ENCODE measurements at places on chromosomes 6 and 20. TPM values are rescaled to one million over a fixed set of nuclear protein-coding genes. Genes with fewer than 3 reads are reported as not detected.

GRCh38 chr6:95572098-95572497 is 5.2 kb upstream of the MANEA start:
- no peaks in the 10 kb centered on the region for H3K36me3 ChIP-seq
- no peak overlapping the region for H3K4me3 ChIP-seq
- peaks cover 28% of the 10 kb centered on the region for H3K4me1 ChIP-seq
- H3K27ac ChIP-seq = no peak overlapping the region

Gene DCDC2
- total RNA-seq = not detected

- H3K4me3 ChIP-seq = no peak overlapping the region
- no peak for DNase-seq
- H3K27ac ChIP-seq = no peak overlapping the region
- no peaks in the 10 kb centered on the region for H3K4me1 ChIP-seq
- H3K27me3 ChIP-seq = no peaks in the 10 kb centered on the region
Measured at GRCh38 chr6:6952484-6952883, 155.3 kb upstream of the RREB1 start.

Gene PDE7B
- total RNA-seq = 0.05 TPM

DNA sequence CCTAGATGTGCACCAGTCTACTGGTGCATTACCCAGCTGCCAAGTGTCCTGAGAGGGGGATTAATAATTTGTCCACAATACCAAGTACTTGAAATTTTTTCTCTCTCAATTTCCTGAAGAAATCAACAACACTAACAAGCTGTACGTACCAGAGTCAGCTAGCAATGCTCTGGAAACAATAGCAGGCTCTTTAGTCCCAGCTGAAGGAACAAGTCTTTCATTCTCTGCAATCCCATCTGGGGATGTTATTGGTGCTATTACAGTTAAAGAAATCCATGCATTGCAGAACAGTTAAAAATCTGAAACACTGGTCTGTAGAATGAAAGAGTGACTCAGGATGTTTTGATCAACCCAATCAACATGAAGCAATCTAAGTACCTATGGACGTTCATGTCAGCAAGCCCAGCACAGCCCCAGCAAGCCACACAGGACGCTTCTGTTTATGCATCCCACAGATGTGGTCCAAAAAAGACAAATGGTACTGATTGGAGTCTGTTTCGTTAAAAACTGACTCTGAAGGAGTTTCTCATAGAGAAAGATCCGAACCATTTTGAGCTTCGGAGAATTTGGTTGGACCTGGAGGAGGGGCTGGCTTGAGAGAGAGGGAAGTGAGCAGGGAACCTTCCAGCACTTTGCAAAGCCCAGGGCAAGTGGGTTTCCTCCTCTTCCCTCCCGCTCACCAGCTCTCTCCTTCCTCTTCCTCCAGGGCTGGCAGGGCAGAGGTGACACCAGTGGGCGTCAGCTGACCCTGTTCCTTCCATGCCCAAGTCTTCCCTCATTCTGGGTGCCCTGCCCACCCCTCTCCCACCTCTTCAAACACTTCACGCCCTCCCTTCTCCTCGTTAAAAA is 11.9 kb downstream of the PRR18 start:
- no peak overlapping the region for H3K4me3 ChIP-seq
- no peak for DNase-seq
- H3K27me3 ChIP-seq = peaks cover 25% of the 10 kb centered on the region
- H3K27ac ChIP-seq = no peak overlapping the region

Gene PLCB1
- 4.0 TPM for total RNA-seq

- no peaks in the 10 kb centered on the region for H3K4me1 ChIP-seq
- peaks cover 12% of the 10 kb centered on the region for H3K27me3 ChIP-seq
- H3K4me3 ChIP-seq = no peak overlapping the region
Measured at GRCh38 chr6:17415321-17415720, 21.9 kb downstream of the CAP2 start.

Gene SLC13A3
- total RNA-seq = not detected

GRCh38 chr6:38483526-38483925 is 156.2 kb downstream of the BTBD9 start:
- H3K36me3 ChIP-seq = no peaks in the 10 kb centered on the region
- no peak for DNase-seq
- H3K4me3 ChIP-seq = no peak overlapping the region

DNA sequence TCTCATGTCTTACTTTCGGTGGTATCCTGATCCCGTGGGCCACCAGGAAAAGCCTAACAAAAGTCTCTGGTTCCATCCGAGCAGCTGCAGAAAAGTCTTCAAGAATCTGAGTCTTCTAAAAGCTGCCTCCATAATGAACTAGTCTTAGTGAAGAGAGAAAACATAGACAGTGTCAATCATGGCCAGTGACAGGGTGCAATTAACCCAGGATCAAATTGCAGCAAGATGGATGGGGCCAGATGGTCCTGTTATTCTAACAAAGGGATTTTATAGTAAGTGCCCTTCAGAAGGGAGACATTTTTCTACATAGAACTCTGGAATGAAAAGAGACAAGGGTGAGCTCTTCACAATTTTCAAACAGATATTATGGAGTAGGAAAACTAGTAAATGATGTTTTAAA is 281.6 kb upstream of the ZFP64 start:
- H3K4me1 ChIP-seq = no peaks in the 10 kb centered on the region
- H3K27ac ChIP-seq = no peak overlapping the region
- DNase-seq = no peak
- H3K36me3 ChIP-seq = no peaks in the 10 kb centered on the region
- no peak overlapping the region for H3K4me3 ChIP-seq

Gene HLA-DOA
- 0.53 TPM for total RNA-seq

DNA sequence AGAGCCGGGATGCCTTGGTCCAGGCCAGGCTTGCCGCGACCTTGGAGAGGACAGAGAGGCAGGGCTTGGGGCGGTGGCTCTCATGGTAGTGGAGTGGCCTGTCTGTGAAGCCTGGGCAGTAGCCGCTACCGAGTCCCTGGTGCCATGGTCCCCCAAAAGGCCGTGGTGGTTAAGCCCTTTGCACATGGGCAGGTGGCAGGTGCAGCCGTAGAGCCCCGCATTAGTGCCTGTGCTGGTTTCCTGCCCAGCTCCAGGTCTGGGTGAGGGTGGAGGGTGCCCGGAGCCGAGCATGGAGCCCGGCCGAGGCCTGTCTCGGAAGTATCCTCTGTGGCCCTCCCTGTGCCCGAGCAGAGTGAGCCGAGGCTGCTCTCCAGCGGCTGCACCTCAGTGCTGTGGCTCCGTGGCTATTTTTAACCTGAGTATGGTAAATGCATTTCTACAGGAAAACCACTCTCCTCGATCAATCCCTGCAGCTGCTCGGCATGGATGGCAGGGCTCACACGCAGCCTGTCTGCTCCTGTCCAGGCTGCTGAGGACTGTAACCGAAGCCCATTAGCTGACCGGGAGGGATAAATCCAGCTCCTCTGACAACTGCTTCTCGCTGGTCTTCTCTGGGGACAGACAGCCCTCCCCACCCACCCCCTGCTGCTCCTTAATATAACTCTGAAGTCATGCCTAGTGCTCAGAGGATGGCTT is 36.3 kb upstream of the GATA5 start:
- H3K27me3 ChIP-seq = peaks cover 24% of the 10 kb centered on the region
- H3K27ac ChIP-seq = no peak overlapping the region
- no peak for DNase-seq
- H3K36me3 ChIP-seq = no peaks in the 10 kb centered on the region

GRCh38 chr6:134936476-134936875 is 13.4 kb downstream of the ALDH8A1 start:
- DNase-seq = no peak
- H3K36me3 ChIP-seq = no peaks in the 10 kb centered on the region
- H3K27ac ChIP-seq = no peak overlapping the region
- no peaks in the 10 kb centered on the region for H3K27me3 ChIP-seq

DNA sequence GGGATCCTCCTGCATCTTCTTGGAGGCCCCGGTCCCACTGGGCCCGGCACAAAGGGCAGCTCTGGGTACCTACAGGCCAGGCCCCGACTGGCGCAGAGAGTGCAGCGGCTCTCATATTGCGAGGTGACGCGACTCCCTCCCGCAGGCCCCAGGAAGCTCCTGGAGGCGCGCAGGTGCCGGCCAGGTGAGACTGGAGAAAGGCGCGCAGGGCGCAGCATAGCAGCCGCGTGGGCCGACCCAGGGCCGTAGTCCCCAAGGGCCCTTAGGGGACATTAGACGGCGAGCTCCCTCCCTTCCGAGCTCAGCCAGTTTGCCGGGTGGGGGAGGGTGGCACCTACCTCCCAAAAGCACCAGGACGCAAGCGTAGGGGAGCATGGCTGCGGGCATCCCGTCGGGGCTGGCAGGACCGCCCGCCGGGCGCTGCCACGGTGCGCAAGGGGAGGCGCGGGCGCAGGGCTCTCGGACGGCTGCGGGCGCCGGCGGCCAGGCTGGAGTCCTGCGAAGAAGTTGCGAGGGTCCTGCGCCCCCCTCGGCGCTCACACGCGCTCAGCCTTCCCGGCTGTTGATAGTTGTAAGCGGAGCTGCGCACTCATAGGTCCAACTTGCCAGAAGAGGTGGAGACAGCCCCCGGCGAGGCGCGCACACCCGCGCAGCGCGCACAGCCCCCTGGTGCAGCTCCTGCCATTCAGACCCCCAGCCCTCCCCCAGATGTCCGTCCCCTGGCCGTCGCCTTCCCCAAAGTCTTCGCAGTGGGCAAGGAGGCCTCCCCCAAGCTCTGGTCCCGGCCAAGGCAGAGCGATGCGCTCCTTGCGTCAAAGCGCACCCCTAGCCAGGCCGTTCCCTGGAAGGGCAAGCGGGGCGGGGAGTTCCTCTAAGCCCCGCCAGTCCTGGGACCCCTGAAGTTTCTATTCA is 622 bp downstream of the APCDD1L start:
- H3K27ac ChIP-seq = no peak overlapping the region
- no peaks in the 10 kb centered on the region for H3K36me3 ChIP-seq
- DNase-seq = no peak
- no peak overlapping the region for H3K4me3 ChIP-seq
- H3K27me3 ChIP-seq = peaks cover 23% of the 10 kb centered on the region

GRCh38 chr6:119348748-119349360 is 707 bp downstream of the MAN1A1 start:
- peak; percentile 38 for DNase-seq
- peaks cover 4% of the 10 kb centered on the region for H3K36me3 ChIP-seq
- H3K27ac ChIP-seq = peak overlapping the region; percentile 93
- peaks cover 49% of the 10 kb centered on the region for H3K4me1 ChIP-seq

DNA sequence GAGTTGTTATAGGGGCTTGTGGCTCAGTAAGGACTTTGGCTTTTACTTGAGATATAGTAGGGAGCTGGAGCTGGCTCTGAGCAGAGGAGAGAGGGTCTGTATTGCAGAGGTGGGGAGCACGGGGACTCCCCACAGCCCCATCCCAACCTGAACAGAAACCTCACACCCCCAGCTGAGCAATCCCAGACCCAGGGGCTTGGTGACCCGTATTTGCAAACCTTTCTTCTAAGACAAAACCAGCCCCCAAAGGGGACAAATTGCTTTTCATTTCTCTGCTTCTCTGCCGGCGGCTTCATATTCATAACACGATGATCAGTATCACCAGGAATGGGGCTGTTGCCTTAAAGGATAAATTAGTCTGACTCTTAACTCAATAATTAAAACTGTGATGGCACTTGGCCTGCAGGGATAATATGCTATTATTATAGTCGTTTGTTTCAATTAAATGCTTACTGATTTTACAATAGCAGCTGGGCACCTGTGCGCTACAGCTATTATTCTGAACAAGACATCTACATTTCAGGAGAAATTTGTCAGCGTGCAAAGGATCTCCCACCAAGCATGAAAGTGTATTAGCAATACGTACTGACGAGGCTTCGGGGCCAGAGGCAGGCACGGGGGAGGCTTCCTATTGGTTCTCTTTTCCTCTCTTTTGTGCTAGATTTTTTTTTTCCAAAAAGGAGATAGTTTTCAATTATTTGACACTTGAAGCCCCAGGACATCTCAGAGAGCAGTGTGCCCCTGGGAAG is 118.1 kb downstream of the TOX2 start:
- H3K27ac ChIP-seq = no peak overlapping the region
- H3K4me3 ChIP-seq = no peak overlapping the region
- peaks cover 35% of the 10 kb centered on the region for H3K4me1 ChIP-seq
- no peak for DNase-seq
- H3K27me3 ChIP-seq = peaks cover 14% of the 10 kb centered on the region

DNA sequence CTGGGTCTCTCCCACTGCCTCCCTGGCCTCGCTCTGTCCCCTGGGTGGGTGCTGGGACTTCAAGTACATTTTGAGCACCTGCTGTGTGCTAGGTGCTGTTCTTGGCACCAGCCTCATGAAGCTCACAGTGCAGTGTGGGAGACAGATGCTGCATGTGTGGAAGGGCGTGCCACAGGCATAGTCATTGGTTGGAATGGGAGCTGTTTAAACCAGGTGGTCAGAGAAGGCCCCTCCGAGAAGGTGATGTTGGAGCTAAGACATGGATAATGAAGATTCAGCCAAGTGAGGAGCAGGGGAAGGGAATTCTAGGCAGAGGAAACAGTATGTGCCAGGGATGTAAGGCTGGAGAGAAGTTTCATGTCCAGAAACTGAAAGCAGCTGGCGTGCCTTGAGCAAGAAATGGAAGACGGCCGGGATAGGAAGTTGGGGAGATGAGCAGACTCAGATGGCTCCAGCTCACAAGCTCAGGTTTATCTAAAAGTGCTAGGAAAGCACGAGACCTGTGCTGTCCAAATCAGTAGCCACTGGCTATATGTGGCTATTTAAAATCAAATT is 9.9 kb downstream of the LPIN3 start:
- H3K4me3 ChIP-seq = no peak overlapping the region
- H3K36me3 ChIP-seq = no peaks in the 10 kb centered on the region
- no peaks in the 10 kb centered on the region for H3K4me1 ChIP-seq
- no peak overlapping the region for H3K27ac ChIP-seq

DNA sequence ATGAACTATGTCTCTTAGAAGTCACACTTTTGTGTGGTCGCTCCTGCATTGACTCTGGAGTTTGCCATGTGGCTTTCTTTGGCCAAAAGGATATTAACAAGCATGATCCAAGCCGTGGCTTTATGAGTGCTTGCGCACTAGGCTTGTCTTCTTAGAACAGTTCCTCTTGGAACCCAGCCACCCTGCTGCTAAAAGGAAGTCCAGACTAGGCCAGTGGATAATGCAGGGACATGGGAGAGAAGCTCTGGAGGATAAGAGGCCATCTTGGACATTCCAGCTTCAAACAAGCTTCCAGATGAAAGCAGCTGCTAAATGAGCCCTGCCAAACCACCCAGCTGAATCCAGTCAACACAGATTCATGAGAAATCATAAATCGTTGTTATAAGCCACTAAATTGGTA is 346.4 kb downstream of the CDC5L start:
- DNase-seq = no peak
- no peaks in the 10 kb centered on the region for H3K36me3 ChIP-seq
- no peak overlapping the region for H3K27ac ChIP-seq
- H3K4me1 ChIP-seq = peaks cover 14% of the 10 kb centered on the region

Gene FRK
- total RNA-seq = 0.02 TPM

Gene PLEKHG1
- total RNA-seq = 5.0 TPM

- H3K27ac ChIP-seq = no peak overlapping the region
- DNase-seq = no peak
- H3K36me3 ChIP-seq = peaks cover 43% of the 10 kb centered on the region
Measured at GRCh38 chr6:111015389-111016124, 33.7 kb downstream of the RPF2 start.

DNA sequence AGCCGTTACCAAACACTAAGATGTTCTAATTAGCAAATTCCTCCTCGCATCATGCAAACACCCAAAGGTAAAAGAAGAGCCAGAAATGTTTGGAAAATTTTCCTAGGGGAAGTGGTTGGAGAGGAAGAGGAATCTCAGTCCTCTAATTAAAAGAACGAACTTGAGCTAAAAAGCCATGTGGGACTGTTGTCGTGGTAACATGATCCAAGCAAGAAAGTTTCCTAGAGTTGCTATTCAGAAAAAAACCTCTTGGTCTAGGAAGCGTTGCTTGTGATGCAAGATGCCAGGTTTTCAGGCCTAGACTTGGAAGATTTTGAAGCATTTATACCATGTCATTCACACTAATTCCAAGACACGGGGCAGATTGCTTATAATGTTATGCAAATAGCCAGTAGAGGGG is 106.8 kb upstream of the DOK5 start:
- H3K4me1 ChIP-seq = no peaks in the 10 kb centered on the region
- H3K27ac ChIP-seq = no peak overlapping the region
- H3K27me3 ChIP-seq = peaks cover 5% of the 10 kb centered on the region
- no peaks in the 10 kb centered on the region for H3K36me3 ChIP-seq
- no peak for DNase-seq
